ENCODE measurements at places on chromosomes 13 and 19. TPM values are rescaled to one million over a fixed set of nuclear protein-coding genes. Genes with fewer than 3 reads are reported as not detected.

Gene KLK12
- not detected for total RNA-seq

Gene RBM26
- total RNA-seq: 17.6 TPM

Gene ANGPTL8
- not detected for total RNA-seq

Gene CAPN12
- 4.9 TPM for total RNA-seq

Gene TM9SF2
- total RNA-seq: 60.2 TPM

Gene KRTDAP
- total RNA-seq: not detected

Gene CCNE1
- total RNA-seq: 22.5 TPM

Gene ZNF699
- total RNA-seq: 0.85 TPM

Gene AMER2
- not detected for total RNA-seq
